Activated CD4-positive, alpha-beta T cell treated with anti-CD3 and anti-CD28 coated beads, Interleukin-2, Interleukin-6, amounts not matched to agents 100 ng/mL and 50 ng/mL, durations not matched to agents 16 hours and 8 hours (primary cell): ENCODE measurements at places on chromosomes 6 and 20.

DNA sequence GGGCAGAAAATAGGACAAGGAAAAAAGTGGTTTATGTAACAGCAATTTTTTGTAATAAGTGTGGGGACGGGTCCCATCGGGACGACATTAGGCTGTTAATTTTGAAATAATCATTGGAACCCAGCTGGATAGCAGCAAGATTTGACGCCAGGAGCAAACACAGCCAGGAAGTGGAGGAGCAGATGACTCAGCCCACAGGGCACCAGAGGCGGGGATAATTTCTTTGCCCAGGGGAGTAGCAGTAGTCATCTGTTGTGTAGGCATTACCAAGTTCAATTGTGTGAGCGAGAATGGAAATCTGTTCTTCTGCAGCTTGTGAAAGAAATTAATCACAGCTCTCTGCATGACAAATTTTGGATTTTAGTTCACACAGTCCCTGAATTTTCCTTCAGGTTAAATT is 22.6 kb upstream of the RIN2 start:
- peak; percentile 58 for DNase-seq

GRCh38 chr6:143177706-143178105 is 117.0 kb downstream of the AIG1 start:
- no peak for DNase-seq

DNA sequence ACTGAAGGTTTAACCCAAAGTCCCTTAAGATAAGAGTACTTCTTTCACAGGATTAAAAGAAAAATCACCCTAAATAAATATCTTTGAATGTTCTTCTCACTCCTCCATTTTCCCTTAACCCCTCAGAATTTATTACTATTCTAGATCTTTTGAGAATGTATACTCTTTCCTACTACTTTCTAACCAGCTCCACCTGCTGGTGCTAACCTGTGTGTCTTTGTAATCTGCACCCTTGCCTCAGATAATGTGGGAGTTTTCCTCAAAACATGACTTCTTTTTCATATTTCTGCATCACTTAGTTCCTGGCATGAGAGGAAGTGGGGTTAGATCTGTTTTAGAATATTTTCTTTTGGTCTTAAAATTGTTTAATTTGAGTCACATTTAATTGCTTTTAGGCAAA is 394.2 kb downstream of the BMP2 start:
- no peak for DNase-seq

DNA sequence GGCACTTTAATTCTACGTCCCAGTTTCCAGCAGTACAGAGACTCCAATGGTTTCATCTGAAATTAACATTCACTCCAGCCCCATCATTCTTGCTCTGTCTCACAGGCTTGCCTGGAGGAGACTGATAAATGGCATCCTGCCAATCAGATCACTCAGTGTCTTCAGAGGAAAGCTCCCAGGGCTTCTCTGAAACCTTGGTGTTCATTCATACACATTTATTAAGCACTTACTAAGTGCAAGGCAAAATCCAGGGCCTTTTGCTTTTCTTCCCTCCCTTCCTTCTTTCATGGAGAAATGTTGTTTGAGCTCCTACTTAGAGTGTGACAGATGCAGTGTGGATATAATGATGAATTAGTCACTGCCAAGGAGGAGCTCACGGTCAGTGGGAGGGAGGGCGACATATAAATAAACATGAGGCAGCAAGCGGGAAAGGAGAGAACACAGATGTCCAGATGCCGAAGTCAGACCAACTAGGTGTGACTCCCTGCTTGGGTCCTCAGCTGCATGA is 106.7 kb upstream of the DTNBP1 start:
- no peak for DNase-seq

DNA sequence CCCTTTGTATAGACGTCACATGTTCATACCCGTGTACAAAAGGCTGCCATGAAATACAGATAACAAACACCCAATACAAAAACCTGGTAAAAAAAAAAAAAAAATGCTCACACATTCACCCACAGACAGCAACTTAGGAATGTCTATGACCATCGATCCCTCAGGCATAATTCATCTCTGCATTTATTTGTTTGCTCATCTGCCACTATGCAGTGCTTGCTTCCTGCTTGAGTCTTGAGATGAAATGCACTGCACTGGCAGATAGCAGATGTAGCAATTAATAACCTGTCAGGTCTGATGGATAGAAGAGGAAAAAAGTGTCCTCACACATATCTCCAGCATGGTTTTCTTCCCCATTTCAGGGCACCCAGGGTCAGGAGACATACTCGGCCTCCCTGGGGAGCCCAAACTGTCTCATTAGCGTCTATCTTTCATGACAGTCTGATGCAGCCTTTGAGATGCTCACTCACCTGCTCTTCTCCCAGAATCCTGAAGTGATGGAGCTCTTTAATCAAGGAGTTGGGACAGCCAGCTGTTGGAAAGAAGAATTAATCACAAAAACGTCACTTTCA is 295.1 kb upstream of the AGPAT4 start:
- no peak for DNase-seq

GRCh38 chr6:36364669-36365479 is 22.6 kb downstream of the ETV7 start:
- DNase-seq: no peak

GRCh38 chr6:118502169-118502568 is 45.9 kb upstream of the PLN start:
- no peak for DNase-seq

DNA sequence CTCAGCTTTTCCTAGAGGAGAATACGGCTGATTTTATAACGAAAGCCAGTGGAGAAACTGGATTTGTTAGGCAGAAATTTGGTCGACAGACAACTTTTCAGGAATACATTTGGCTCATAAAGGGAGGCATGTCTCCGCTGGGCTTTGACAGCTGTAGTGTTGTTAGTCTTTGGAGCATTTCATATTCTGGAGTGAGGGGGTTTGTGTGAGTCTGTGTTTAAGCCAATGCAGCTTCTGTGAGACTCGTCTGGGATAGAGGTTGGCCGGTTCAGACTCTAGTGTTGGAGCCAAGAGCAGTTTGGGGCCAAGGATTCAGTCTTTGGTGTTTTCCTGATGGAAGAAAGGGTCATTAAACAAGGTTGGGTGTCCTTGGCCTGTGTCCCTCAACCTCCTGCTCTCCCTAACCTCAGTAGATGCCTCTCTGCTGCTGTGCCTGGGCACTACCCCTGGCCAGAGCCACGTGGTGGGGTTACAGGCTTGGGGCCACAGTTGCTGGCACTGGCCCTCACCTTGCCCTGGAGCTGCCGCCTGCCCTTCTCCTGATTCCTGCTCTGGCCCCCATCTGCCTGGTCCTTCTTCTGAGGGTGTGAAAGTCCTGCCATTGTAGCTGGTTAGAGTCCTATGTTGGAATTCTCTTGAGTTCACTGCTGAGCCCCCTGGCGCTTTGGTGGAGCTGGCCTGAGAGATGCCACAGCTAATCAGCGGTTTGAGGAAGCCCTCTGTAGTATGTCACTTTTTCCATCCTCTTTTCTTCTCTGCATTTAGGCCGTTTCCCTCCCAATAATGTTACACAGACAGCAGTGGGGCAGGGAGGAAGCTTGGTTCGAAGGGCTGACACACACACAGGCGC is 6.9 kb downstream of the PTK7 start:
- no peak for DNase-seq

- DNase-seq: no peak
Measured at GRCh38 chr6:128482642-128483041, 37.8 kb downstream of the PTPRK start.

GRCh38 chr6:15790116-15790515 is 127.3 kb upstream of the DTNBP1 start:
- no peak for DNase-seq

DNA sequence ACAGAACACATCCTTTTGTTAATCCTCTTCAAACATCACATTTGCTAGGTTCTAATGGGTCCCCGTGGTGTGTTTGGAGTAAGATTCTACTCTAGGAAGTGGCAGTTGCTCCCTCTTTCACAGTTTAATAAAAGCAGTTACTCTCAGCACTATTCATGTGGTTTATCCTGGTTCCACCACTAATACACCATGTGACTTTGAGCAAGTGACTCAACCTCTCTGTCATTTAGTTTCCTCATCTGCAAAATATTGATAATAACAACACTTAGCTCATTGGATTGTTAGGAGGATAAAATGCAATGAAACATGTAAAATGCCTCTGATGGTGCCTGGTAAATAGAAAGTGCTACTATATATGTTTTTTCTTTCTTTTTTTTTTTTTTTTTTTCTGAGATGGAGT is 488.0 kb upstream of the NOX3 start:
- DNase-seq: no peak

DNA sequence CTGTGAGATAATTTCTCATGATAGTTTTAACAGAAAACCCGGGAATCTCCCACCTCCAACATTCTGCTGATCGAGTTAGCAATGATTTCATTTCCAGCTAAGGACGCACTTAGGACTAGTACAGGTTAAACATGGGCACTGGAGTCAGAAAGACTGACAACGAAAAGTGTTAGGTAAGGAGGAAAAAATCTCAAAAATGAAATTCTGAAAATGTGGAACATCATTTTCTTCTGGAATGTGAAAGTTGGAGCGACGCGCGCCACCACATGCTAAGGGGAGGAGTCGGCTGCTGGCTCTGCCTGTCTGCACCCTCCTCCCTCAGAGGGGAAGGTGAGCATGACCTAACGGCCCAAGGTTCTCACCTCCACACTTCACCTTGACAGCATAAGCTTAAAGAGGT is 221.6 kb upstream of the KCNG1 start:
- no peak for DNase-seq

- DNase-seq: no peak
Measured at GRCh38 chr20:1324598-1325172, 4.3 kb downstream of the SDCBP2 start.

- no peak for DNase-seq
Measured at GRCh38 chr20:5705827-5706226, 44.4 kb upstream of the SHLD1 start.

DNA sequence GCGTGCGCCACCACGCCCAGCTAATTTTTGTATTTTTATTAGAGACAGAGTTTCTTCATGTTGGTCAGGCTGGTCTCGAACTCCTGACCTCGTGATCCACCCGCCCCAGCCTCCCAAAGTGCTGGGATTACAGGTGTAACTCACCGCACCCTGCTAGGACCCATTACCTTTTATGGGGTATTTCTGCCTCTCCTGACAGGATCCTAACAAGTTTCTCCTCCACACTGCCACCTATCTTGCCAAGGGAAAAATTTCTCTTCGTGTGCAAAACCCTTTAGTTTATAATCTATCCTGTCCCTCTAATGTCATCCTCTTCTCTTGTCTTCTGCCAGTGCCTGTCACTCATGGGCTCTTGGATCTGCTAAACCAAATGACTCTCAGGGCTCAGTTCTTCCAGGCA is 1.9 kb downstream of the STMND1 start:
- no peak for DNase-seq
